ENCODE measurements at places on chromosomes 1 and 21.

- DNase-seq = no peak
Measured at GRCh38 chr1:85121744-85122143, 73.4 kb upstream of the MCOLN3 start.

DNA sequence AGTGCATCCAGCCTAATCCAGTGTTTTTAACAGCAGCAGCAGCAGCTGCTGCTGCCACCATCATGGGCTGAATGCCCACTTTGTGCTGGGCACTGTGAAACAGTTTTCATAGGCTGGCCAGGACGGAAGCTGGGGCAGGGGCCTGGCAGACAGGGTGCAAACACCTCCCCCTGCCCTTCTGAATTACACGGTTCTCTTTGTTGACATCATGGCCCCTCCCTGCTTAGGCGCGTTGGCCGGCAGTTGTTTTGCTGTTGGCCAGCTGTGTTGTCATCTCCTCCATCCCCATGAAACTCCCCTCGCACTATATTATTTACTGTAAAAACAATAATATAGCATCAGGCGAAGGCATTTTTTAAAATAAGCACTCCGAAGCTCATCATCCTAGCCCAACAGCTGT lies 33.1 kb downstream of the PTPRU start:
- DNase-seq = no peak

DNA sequence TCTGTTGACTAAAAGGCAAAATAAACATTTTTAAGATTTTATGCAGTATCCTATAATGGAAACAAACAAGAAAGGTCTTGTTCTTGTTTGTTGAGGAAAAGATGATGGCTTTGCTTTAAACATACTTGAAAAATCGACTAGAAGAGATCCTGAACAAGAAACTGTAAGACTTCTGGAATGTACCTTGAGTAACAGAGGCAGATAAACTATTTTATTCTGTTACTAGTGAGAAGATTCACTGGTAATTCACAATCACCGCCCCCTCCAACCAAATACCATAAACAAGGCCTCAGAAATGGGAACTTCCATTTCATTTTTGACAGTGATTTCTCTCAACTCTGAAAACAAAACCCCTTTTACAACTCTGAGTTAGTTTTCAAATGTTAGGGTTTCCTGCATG lies 18.1 kb downstream of the TSEN15 start:
- DNase-seq = no peak

GRCh38 chr1:83950106-83950661 lies 48.7 kb downstream of the TTLL7 start:
- no peak for DNase-seq

- DNase-seq = no peak
Measured at GRCh38 chr1:182877842-182878241, 38.7 kb downstream of the DHX9 start.

DNA sequence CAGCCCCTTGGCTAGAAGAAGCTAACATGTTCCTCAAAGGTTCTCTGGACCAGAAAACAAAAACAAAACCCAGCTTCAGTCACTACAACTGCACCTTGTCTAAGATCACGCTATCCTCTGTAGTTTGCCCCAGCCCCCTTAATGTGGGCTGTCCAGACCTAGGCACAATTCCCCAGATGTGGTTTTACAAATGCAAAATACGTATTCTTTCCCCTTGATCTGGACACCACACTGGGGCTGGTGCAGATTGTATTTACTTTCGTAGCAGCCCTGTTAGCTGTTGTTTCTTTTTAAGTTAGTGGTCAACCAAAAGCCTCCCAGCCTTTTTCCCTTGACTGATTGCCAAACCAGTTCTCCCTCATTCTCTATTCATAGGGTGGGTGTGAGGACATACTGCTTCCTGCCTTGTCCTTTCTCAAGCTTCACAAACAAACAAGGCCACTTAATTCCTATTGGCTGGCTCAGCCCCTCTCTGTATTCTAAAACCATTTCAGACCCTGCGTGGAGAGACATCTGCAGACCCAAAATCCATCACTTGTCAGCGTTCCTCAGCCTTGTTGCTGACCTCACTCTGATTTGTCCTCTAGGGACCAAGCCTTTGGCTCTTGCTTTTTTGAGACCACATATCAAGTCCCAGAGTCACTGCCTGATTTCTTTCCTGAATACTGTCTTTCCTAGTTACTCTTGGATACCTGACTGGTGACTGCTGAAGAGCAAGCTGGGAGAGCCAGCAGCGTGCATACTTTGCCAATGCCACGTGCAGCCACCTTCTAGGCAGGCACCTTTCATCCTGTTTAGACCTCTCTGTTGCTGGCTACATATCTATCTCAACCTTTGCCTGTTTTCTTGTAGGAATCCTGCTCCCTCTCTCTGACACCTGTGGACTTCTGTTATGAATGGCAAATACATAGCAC lies 96.4 kb upstream of the RAB3GAP2 start:
- no peak for DNase-seq

DNA sequence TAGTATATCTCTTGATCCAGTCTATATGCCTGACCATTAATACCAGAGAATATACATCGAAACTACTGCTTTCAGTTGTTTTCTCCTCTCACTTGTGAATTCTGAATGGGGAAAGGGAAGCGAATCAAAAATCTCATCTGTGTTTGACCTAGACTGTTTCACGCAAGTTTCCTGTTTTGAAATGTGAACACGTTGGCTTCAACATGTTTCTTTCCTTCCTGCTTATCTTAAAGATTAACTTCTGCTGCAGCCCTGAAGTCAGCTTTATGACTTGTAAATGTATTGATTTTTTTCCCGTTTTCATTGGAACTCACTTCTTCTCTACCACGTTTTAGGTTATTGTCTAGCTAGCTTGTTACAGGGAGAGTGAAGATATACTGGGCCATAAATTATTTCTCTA lies 49.9 kb downstream of the SNX27 start:
- no peak for DNase-seq

GRCh38 chr1:64337926-64338325 lies 132.0 kb upstream of the CACHD1 start:
- no peak for DNase-seq
